NCI-H82 (cell line): ENCODE measurements at places on chromosomes 4 and X.
A peak's percentile ranks its signal among the peaks of the same experiment; 100 is the strongest.

GRCh38 chrX:120311727-120312063, 434 bp upstream of the TMEM255A start:
- no peak for DNase-seq

DNA sequence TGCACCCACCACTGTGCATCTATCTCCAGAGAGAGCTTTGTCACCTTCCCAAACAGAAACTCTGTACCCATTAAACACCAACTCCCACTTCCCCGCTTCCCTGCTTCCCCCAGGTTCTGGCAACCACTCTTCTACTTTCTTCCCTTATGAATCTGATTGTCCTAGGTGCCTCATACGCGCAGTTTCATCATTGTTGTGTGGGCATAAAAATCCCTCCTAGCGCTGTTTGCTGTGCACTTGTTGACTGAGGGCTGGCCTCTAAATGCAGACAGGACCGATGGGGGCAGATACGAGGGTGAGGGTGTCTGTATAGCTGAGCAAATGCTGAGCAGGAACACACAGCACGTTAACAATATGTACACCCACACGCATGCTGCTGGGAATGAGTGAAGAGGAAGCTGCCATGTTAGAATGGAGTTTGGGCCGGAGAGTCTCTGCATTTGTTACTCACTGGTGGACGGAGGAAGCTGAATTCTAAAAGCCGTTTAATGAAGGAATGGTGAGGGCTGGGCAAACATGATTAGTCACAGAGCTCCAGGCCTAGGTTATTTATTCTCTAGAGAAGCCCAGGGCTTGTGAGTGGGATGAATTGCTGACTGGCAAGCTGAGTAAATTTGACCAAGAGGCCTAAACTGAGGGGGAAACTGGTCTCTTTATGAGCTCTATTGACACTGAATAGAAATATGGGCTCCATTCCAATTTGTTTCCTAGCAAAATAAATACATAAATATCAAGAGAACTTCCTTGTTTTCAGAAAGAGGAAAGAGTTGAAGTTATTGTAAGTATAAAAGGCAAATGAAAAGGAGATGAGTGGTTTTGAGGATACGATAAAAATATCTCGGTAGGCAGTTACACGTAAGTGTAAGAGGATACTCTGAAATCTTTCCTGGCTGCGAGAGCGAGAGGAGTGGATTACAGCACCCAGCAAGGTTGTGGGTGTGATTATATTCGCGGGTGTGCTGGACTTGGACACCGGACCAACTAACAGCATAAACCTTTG, 95.9 kb upstream of the RPS6KA3 start:
- no peak for DNase-seq

- peak; percentile 81 for DNase-seq
Observed at GRCh38 chrX:135006187-135006586, 15.4 kb downstream of the SMIM10 start.

- no peak for DNase-seq
Observed at GRCh38 chr4:73197220-73197619, 61.4 kb downstream of the ANKRD17 start.

DNA sequence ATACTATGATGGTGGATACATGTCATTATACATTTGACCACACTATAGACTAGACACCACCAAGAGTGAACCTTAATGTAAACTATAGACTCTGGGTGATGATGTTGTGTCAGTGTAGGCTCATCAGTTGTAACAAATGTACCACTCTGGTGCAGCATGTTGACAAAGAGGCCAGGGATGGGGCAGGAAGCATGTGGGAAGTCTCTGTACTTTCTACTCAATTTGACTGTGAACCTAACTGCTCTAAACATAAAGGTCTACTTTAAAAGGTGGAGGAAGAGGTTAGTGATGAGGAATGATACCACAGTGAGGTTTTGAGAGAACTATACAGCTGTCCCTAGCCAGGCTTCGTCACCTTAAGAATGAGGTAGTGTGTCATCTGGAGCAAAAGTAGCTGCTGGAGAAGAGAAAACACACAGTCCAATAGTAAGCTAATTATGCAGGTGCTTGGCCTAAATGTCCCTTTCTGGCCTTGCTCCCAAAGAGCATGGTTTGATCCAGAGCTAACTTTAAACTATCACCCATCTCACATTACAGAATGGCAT, 38.4 kb downstream of the GRSF1 start:
- DNase-seq, result no peak

DNA sequence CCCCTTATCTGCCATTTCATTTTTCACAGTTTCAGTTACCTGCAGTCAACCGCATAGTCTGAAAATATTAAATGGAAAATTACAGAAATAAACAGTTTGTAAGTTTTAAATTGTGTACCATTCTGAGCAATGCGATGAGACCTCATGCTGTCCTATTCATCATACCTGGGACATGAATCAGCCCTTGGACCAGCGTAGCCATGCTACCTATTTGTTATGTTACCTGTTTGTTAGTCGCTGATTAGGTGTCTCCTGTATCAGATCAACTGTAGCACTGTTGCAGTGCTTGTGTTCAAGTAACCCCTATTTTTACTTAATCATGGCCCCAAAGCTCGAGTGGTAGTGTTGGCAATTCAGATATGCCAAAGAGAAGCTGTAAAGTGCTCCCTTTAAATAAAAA, 492.2 kb upstream of the AADAT start:
- no peak for DNase-seq

GRCh38 chr4:98577956-98578355, 80.5 kb downstream of the TSPAN5 start:
- DNase-seq, result no peak

DNA sequence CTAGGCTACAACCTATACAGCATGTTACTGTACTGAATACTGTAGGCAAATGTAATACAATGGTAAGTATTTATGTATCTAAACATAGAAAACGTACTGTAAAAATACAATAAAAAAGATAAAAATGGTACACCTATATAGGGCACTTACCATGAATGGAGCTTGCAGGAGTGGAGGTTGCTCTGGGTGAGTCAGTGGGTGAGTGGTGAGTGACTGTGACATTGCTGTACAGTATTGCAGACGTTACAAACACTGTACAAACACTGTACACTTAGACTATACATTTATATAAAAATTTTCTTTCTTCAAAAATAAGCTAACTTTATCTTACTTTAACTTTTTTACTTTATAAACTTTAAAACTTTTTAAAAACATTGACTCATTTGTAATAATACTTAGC, 190.3 kb upstream of the NR3C2 start:
- no peak for DNase-seq

- DNase-seq, result no peak
Observed at GRCh38 chrX:154739952-154740465, 10.9 kb downstream of the GAB3 start.

GRCh38 chr4:142339053-142339452, 507.0 kb downstream of the INPP4B start:
- peak; percentile 9 for DNase-seq

GRCh38 chr4:15434676-15435075, 6.8 kb downstream of the C1QTNF7 start:
- no peak for DNase-seq

- DNase-seq, result no peak
Observed at GRCh38 chr4:76894537-76895255, 3.2 kb downstream of the SOWAHB start.

GRCh38 chr4:176306837-176307665, 12.7 kb upstream of the SPCS3 start:
- no peak for DNase-seq

- peak; percentile 21 for DNase-seq
Observed at GRCh38 chrX:119181491-119181890, 53.9 kb upstream of the KIAA1210 start.

DNA sequence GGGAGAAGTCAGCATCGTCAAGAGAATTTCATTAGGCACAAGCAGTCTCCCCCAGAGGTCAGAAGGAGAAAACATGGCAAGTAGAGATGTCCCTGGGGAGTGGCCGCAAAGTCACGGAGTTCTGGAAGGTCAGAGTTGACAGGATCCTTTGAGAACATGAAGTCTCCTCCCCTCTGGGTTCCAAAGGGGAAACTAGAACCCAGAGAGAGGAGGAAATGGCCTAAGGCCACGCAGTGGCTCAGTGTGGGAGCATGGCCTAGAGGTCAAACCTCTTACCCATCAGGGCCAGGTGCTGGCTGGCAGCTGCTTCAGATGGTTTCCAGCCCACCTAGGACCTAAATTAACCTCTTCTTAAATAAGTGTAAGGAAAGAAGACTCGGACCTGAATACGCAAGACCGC, 884 bp downstream of the IDH3G start:
- no peak for DNase-seq

DNA sequence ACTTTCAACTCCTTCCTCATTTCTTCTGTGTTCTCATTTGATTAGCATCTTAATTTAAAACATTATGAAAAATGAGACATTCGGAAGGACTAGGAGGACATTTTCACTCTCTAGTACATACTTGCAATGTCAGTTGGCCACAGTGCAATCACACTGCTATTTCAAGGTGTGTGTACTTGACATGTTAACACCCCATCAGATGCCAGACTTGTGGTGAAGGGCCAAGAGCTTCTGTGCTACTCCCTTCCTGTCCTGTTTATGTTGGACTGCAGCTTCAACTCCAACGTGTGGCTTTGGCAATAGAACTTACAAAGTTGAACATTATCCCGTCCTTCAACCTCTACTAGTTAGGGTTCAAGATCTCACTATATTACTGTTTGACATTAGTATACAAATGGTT, 221.0 kb downstream of the PALLD start:
- DNase-seq, result no peak

DNA sequence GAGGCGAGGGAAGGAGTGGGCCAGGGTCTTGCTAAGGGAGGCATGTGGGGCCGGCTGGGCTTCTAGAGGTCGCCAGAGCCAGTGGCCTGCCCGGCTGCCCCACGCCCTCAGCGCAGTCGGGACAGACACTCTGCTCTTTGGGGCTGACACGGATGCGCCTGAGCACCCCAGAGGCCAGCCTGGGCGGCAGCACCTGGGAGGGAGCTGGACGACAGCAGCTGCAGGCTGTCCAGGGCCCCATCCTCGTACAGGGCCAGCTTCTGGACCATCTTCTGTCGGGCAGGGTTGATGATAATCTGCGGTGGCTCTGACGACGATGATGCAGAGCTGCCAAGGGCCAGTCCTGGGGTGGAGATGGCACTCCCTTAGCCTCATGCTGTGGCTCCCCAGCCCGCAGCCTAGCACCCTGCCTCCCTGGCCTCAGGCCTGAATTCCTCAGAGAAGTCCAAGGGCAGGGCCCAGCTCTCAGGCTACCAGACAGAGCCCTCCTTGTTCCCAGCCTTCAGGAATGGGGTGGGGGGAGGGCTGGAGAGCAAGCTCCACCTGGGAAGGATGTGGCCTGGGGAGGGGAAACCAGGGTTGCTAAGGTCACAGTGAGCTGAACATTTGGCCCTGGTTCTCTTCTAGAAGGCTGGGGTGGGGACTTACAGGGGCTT, 7.2 kb downstream of the IRAK1 start:
- DNase-seq, result no peak

- DNase-seq, result no peak
Observed at GRCh38 chr4:54056360-54056759, 8.0 kb downstream of the CHIC2 start.

DNA sequence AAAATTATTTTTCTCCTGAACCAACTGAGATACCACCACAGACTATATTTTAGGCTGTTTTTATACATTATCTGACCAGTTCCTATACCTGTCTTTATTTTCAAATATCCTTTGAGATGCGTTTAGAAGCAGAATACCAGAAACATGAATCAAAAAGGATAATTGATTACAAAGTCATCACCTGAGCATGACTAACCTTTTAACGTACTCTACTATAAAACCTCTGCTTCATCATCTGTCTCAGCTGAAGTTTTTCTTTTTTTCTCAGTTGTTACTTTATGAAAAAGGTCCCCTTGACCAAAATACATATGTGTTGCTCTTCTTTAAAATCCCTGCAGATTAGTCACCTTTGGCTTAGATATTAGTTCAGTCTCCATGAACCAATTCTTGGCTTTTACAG, 109.8 kb downstream of the AMMECR1 start:
- DNase-seq, result no peak

GRCh38 chr4:26386386-26386785, 65.6 kb downstream of the RBPJ start:
- no peak for DNase-seq

GRCh38 chr4:155889031-155889793, 14.3 kb upstream of the TDO2 start:
- no peak for DNase-seq

DNA sequence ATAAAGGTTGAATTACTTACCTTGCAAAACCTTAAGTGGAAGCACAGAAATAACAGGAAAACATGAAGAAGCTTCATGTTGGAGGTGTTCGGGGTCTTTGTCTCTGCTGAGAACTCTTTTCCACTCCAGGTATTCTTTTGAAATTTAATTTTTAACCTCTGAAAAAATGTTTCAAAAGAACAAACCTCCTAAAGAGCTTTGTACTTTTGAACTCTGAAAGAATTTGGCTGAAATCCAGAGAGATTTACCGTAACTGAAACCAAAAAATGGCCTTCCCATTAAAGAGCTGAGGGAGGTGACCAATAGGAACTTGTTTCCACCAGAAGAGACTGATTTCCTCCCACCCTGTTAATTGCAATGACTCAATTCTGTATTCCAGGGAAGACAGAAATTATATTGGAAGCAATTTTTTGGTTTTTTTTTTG, at the start of gene CFI:
CFI (minus strand) TSS at position 105 of the 425 bp plus-strand sequence; CDS start at position 77, 28 bp downstream.
- DNase-seq, result no peak

GRCh38 chrX:11535156-11535919, 130.4 kb downstream of the ARHGAP6 start:
- DNase-seq, result no peak
